ENCODE measurements at places on chromosomes 1 and 21. TPM values are rescaled to one million over a fixed set of nuclear protein-coding genes. Genes with fewer than 3 reads are reported as not detected.

DNA sequence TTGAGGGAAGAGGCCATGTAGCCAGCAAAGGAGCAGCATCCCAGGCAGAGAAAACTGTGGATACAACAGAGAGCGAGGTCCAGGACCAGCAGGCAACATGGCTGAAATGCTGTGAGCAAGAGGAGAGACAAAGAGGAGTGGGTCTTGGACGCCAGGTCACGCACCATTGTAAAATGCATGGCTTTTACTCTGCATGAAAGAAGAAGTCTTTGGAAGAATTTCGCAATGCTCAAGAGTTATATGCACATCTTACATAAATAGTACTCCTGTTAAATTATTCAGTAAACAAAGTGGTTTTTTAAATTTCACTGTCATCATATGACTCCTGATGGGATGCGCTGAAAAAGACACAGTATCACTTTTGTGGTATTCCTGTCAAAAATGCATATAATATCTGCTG, 3.5 kb downstream of the CD244 start:
- DNase-seq = no peak

GRCh38 chr1:37246631-37247030, 212.3 kb upstream of the GRIK3 start:
- no peak for DNase-seq

DNA sequence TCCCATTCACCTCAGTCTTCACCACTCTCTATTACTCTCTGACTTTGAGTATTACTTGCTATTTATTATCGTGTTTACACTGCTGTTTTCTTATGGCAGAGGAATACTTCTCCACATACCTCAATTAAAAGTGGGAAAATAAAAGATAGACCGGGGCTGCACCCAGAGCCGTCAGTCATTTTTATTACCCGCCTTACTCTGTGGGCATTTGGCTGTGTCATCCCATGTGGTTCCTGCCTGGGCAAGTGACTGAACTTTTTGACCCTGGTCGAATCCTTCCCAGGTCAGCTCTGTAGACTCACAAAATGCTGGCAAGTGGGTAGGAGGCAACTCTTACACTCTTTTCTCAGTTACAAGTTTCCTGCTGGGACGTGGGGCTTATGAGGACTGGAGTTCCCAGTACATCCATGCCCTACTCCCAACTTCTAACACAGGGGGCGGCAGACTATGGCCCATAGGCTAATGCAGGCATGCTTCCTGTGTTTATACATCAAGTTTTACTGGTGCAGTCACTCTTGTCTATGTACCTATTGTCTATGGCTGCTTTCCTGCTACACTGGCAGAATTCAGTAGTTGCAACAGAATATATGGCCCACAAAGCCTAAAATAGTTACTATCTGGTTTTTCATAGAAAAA, 69.5 kb upstream of the KCND3 start:
- no peak for DNase-seq

GRCh38 chr21:46402421-46402820, 56.3 kb upstream of the DIP2A start:
- no peak for DNase-seq

DNA sequence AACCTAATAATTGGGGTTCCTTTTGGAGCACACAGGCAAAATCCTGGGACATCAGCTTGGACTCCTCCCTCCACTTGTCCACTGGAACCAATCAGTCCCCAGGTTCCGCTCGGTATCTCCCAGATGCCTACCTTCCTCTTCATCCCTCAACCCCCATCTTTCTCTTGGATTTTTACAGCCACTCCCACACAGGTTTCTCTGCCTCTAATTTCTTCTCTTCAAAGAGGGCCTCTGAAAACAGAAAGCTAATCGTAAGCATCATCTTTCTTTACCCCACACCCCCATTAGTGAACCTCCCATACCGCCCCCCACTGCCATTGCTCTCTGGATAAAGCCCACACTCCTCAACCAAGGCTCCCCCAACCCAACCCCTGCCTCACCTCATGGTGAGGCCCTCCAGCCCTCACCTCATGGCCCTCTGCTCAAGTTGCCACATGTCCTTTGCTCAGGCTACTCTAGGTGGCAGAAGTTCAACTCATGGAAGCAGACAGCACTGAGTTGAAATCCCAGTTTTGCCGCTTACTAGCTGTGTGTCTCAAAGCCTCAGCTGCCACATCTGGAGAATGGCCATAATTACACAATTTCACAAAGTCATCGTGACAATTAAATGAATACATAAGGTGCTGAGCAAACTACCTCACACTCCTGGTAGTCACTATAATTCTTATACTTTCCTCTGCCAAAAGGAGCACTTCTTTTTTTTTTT, 18.1 kb upstream of the WASF2 start:
- no peak for DNase-seq

The PIGR gene
- not detected for total RNA-seq

The SPATA1 gene
- total RNA-seq = 1.5 TPM

The DNALI1 gene
- not detected for total RNA-seq

The SHE gene
- total RNA-seq = 0.05 TPM

Data from activated T-helper 2 cell treated with anti-CD3 and anti-CD28 coated beads, Interferon-gamma antibody, Interleukin-2, Interleukin-4, amounts not matched to agents 10 μg/mL and 5 μg/mL and 100 μg/mL, durations not matched to agents 14 hours and 24 hours and 36 hours (primary cell).